ENCODE measurements at places on chromosomes 13 and 19.

- DNase-seq, result no peak
These were observed 98.7 kb upstream of the KL start for GRCh38 chr13:32917504-32917903.

DNA sequence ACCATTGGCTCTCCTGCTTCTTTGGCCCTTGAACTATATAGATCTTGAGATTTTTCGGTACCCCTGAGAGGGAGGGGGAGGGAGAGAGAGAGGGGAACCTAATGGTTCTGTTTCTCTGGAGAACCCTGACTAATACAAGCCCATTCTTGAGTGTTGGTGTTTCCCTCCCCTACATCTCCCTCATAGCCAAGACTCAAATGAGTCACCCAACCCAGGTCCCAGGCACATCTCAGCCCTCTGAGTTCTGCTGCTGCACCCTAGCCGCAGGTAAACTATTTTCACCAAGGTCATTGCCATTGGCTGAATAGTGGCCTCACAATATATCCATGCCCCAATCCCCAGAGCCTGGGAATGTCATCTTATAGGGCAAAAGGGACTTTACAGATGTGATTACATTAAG is 225.8 kb upstream of the MAB21L1 start:
- no peak for DNase-seq

DNA sequence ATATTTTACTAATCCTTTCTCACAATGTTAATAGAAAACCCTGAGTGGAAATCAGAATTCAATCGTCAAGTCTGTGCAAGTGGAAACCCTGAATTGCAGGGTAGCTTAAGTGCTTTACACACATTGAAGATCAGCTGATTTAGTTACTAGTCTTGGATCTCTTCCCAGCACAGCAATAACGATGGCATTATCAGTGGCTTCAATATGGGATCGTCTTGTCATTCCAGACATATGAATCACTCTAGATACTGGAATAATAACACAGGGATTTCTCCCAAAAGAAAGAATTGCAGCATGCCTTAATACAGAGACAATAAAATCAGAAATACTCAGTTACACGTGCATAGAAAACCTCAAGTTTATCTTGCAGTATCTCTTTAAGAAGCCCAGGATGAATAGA is 12.6 kb upstream of the METTL21C start:
- DNase-seq, result no peak

DNA sequence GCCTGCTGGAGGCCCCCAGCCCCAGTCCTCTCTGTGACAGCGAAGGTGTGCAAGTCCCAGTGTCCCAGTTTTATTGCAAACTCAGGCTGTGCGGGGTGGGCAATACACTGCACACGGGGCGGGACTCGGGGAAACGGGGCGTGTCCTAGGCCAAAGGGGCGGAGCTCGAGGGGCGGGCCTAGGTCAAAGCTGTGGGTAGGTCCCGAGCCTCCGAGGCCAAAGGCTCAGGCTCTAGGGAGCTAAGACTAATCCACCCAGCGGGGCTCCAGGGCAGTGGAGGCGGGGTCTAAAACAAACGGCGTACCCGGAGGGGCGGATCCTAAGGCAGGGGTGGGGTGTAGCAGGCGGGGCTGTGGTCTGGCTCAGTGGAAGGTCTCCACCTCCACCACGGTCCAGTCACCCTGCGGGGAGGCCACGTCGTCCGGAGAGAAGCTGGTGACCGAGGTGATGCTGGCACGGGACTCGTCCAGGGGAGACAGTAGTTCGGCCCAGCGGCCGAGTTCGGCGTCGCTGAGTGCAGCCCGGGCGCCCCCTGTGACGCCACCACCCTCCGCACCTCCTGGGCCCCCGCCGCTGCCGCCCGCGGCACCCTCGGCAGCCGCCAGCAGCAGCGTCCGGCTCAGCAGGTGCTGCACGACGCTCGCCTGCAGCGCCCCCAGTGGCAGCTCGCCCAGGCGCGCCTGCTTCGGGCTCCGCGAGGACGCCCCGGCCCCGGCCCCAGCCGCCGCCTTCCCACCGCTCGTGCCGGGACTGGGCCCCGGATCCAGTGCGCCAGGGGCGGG is 5.3 kb downstream of the PRR36 start:
- DNase-seq, result peak; percentile 58

DNA sequence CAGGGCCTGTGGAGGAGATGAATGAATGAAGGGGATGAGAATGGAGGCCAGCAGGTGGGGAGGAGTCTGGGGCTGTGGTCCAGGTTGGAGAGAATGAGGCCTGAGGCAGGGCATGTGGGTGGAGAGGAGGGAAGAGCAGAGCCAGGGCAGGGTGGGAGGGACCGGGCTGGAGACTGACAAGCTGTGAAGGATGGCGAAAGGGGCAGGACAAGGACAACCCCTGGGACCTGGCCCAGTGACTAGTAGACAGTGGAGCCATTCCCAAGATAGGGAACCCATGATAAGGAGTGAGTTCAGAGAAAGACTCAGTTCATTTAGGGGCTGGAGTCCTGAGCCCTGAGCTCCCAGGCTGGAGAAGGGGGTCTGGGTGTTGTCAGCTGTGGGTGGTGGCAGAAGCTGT is 3.0 kb downstream of the PTH2 start:
- DNase-seq, result no peak

GRCh38 chr13:92864584-92865284 is 361.9 kb upstream of the GPC6 start:
- DNase-seq, result no peak

DNA sequence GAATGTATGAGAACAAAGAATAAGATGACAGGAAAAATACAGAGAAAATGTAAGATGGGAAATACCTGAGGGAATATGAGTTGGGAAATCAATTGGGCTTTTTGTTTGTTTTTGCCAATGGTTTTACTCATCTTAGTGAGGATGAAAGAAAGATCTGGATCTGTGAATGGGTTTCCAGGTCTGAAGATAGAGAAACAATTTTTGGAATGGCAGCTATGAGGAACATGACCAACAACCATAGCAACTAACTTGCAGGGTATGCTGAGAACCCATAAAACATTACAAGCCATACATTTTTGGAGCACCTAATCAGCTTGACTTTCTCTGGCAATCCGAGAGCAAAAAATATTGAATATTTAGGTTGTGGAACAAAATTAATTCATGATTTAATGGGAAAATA is 290.0 kb downstream of the KCTD12 start:
- DNase-seq, result no peak

GRCh38 chr19:17654993-17655392 is 33.2 kb downstream of the UNC13A start:
- no peak for DNase-seq

DNA sequence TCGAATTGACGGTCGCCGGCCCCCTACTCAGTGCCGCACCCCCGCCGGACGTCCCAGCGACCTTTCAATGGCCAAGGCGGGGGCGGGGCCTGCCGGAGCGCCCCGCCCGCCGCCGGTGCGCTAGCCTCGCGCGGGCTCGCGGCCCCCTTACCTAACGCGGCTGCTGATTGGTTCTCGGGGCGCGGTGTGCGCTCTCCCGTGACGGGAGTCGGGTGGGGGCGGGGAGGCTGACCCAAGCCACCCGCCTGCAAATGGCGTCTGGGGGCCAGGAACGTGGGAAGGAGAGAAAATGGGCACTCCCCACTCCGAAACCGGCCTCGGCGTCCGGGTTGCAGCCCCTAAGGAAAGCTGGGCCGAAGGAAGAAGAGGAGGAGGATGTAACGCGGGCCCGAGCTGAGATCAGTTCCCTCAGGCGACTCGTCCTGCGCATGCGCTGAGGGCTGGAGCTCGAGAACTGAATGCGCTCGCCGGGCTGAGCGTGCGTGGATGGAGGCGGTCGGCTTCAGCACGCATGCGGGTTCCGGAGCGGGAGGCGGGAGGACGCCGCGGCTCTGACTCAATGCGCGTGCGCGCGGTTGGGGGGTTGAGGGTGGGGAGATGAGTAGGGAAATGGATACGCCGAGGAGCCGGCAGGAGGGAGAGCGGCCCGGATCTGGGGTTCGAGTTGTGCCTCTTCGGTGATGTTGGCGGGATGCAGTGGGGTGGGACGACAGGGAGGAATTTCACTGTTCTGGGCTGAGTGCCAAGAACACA is at the start of gene SMG9:
SMG9 (minus strand) TSS at position 460 of the 753 bp plus-strand sequence. CDS start 4,221 bp downstream, outside the sequence.
- DNase-seq, result peak; percentile 95

DNA sequence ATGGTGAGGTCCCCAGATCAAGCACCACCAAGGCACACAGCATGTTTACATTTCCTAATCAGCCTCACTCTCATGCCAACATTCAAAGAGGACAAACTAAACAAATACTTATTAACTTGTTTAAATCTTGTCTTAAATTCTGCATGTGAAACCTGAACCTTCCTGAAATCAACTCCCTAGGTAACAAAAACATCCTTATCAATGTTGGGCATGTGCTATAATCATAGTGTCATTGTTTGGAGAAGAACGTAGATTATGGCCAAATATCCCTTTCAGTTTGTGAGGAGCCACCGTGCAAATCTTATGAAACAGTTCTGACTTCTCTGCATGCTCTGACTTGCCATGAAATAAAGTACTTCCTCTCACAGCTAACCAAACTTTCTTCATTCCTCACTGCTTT is 123.8 kb downstream of the NDFIP2 start:
- DNase-seq, result no peak

DNA sequence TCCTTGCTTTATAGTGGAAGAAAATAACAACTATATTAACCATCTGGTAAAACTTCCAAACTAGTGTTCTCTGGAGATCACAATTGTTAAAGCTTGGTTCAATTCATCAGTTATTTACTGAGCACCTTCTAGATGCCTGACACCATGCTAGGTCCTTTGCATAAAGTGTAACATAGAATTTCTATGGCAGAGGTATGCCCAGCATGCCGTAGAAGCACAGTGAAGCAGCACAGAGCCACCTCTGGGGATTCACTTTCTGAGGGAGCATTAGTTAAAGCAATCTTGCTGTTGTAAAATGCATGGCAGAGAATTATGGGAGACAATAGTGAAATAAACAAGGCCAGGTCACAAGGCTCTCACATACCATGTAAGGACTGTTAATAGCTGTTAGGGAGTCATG is 75.2 kb downstream of the LRRC63 start:
- DNase-seq, result no peak

DNA sequence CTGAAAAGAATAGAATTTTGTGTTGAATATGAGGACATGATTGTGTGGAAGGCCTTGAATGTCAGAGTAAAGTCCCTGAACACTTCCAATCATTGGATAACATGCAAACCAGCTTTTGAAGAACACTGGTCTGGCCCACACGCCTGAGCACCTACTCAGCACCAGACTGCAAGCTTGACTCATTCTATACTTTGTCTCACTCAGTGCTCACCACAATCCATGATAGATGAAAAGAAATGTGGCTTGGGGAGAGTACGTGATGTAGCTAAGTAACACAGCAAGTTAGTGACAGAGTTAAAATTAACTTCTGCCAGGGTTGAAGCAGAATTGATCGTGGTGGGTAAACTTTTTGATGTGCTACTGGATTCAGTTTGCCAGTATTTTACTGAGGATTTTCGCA is 12.0 kb downstream of the DLEU7 start:
- no peak for DNase-seq

- DNase-seq, result no peak
These were observed 32.4 kb downstream of the NUMBL start for GRCh38 chr19:40658031-40658430.

DNA sequence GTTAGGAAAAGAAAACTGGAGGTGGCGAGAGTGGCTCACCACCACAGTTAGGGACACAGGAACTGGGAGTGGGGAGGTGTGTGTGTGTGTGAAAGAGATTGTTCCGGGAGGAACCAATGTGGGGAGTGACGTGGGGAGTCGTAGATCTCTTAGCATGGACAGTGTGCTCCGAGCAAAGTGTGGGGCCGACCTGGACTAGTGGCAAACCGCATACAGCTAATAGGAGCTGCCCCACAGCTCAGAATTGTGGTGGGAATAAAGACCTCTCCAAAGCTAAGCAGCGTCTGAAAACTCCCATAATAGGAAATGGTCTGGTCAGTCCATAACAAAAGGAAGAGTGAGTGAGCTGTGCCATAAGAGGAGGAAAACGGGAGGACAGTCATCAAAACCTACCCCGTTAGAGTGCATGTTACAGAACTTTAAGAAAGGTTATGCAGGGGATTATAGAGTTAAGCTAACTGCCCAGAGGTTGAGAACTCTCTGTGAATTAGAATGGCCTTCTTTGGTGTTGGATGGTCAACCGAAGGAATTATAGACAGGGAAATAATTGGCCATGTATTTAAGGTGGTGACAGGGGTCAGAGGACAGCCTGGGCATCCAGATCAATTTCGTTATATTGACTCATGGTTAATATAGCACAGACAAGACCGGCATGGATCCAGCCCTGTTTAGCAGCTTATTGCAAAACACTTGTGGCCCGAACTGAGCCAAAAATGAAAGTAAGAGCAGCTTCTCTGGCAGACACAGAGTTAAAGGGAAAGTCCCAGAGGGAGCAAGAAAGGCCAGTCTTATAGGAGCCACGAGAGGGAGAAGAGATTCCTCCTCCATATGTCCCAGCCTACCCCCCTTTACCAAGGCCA is 8.9 kb upstream of the SLC15A1 start:
- no peak for DNase-seq

- DNase-seq, result no peak
These were observed 813 bp upstream of the DMPK start for GRCh38 chr19:45782820-45783785.

- peak; percentile 32 for DNase-seq
These were observed 3.4 kb upstream of the PRAM1 start for GRCh38 chr19:8505680-8506401.

GRCh38 chr19:46704379-46705076 is 12.4 kb downstream of the PRKD2 start:
- DNase-seq, result peak; percentile 70

DNA sequence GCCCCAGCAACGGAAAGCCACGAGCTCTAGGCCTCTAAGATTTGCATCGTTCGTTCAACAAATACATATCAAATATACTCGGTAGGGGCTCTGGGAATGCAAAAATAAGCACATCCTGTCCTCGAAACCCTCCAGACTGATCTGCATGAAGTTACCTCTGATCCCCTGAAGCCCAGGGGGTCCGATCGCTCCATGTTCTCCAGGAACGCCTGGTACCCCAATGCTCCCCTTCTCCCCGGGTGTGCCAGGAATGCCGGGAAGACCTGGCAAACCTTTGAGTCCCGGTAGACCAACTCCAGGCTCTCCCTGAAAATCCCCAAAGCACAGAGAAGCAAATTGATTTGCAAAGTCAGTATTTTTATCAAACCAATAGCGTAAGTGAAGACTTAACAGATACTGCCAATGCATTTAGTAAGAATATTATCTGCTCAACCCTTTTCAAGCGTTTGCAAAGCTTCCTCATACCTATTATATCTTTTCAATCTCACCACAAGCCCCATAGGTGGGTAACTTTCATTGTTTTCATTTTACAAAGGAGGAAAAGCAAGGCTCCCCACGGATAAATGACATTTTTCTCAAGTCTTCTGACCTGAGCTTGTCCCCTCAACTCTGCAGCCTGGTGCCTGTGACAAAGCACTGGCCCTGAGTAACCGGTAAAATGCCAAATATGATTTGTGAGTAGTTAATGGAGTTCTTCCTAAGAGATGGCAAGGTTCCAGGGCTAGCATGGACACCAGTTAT is 127.7 kb downstream of the COL4A1 start:
- no peak for DNase-seq

Measured in stimulated activated CD8-positive, alpha-beta memory T cell treated with anti-CD3 and anti-CD28 coated beads, Interleukin-15, amount 100 ng/mL, for 4 hours (primary cell).